Stimulated activated CD4-positive, alpha-beta T cell treated with anti-CD3 and anti-CD28 coated beads, TNF-alpha, amount 100 ng/mL, for 4 hours (primary cell): ENCODE measurements at places on chromosomes 5 and 9.

DNA sequence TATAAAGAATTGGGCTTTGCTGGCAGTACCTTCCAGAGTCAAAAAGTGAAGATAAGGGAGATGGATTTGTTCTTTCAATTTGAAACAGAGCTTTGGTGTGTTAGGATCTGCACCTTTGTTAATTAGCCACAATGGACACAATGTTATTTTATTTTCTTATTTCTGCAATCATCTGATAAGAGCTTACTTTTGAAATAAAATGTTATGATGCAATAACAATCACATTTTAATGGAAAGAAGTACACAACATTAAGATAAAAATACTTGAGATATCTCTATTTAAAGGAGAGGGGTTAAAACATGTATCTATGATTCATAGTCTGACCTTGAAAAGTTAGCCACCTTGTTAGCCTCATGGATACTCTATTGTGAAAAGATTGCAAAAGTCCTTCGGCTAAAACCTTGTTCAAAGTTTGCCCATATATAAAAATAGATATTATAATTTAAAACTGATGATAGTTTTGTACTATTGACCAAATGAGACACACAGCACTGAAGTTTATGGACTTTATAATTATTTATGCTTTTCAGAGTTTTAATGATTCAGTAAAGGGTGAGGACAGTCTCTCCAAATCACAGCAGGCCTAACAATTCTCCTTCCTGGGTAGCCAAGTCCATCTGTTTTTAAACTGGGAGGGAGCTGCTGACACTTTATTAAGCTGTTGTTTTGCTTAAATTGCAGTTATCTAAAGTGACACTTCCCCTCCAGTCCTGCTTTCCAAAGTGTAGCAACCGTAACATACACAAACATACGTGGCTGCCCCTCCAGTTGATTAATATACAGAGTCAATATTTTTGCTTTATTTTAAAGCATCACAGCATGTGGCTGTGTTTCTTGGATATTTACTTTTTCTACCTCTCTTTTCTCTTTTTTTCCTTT is 47.6 kb upstream of the DAP start:
- no peak for DNase-seq

DNA sequence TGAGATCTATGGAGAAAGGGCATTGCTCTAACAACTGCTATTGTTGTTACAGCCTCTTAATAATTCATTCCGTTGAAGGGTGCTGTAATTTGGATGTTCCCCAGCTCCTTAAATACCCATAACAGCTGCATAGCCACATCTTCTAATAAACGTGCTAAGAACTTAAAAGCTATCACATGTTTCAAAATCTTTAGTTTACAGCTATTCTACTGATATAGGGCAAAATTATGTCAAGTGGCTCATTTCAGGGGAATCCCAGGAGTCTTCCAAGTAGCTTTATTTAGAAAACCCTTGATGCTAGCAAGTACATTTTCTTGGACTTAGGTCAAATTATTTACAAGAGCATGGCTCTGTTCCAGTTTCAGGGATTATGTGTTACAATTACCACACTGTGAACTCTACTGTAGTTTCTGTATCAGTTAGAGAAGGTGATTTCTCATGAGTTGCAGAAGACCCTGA is 990.4 kb upstream of the ACO1 start:
- DNase-seq, result no peak

GRCh38 chr5:139120521-139120920 is 77.6 kb downstream of the SIL1 start:
- no peak for DNase-seq

DNA sequence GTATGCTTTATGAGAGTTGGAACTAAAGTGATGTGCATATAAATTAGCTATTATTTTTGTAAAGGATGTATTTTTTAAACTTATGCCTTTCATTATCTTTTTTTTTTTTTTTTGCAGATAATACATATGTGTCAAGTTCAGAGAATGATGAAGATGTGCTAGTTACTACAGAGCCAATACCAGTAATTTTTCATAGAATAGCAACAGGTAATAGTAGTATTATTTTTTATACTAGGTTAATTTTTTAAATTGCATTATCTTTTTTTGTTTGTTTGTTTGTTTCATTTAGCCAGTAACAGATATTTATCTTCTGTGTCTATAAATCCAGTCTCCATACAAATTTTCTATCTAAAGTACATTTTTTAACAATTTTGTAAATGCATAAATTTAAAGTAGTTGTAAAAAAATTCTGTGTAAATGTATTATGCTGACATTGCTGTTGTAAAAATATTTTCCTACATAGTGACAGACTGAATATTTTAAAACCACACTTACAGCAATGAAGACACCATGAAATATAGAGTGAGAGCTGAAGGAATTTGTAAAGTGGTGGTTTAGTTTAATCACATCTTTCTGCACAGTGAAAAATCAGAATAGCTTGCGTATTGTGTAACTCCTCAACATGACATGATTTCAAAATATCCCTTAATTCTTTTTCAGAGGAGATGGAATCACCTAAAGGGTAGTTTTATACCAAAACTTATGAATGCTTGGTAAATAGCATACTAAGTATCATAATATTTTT is 93.3 kb downstream of the PARP8 start:
- no peak for DNase-seq

GRCh38 chr5:45680950-45681349 is 15.2 kb downstream of the HCN1 start:
- no peak for DNase-seq

DNA sequence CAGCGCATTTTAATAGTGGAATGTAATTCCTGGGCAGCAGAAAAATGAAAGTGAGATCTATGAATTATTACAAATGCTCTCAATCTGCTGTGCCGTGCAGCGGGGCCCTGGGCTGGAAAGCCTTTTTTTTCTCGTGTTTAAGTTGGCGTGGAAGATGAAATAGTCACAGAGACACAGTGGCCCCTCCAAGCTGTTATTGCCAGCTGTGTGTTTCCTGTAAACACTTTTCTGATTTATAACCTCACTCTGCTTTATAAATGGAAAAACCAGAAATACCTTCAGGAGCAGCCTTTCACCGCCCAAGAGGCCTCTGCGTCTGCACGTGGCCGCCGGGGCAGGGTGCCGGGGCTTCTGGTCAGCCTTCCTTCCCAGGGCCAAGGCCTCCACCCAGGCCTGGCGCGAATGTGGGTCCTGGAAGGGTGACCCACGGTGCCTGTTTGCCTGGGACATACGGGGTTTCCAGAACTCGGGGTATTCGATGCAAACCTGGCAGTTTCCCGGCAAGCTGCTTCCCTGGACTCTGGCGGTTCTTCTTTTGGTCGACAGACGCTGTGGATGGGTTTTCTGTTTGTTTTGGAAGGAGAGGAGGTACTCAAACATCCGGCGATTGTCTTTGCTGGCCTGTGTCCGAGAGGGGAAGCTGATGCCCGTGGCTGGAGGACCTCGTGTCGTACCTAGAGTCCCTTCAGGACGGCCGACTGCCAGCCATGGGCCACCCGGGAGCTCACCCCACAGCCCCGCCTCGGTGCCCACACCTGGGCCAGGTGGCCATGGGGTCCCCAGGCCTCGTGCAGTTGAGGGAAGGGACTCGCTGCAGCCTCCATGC is 256.7 kb downstream of the PARP8 start:
- DNase-seq, result no peak

DNA sequence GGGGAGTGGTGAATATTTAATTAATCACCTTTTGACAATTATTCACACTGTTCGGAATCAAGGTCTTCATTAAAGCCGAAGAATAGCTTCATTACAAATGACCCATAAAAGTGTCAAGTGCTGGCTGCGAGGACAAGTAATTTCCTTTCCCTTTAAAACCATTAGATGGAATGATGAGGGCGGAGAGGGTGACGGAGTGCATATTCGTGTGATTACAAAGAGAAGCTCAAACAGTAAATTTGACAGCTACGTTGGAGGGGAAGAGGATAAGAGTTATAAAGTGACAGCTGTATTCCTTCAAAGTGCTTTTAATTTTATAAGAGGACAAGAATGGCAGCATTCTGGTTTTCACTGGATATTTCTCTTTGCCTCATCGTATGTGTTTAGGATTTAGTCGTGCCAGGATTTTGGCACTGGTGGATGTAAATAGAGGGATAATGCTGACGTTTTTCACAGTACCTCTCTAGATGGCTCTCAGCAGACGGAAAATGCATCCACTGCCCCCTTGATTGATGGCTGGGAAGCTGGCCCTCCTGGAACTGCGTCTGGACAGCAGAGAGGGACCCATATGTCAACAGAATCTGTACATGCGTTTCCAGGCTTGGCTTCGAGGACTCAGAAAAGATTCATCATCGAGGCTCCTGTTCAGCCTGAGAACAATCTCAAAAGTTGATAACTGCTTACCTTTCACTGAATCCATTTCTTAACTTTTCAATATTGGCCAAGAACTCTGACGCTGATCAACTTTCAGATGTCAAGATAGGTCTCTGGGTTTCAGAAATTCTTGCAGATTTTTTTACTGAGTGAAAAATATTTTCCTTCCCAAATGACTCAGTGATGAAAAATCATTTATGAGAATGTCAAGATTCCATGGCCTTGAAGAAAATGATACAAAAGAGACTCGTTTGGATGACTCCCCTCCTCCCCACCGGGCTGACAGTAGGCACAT is 50.4 kb upstream of the IRX2 start:
- DNase-seq, result no peak

DNA sequence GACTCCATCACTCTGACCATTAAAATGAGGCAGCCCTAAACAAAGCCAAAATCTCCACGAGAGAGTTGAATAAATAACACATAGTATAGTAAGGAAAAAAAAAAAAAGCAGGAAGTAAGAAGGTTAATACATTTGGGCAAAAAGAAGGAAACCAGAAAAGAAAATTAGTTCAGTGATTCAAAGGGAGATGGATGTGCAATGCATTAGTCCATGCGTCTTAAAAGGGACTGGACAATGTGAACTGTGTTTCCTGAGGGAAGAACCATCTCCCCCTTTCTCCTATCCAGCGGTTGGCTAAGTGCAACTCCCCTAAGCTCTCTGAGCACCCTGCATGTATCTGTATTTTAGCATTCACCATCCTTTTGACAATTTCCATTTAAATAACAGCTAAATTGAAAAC is 1.4 kb downstream of the ANKRA2 start:
- DNase-seq, result no peak

DNA sequence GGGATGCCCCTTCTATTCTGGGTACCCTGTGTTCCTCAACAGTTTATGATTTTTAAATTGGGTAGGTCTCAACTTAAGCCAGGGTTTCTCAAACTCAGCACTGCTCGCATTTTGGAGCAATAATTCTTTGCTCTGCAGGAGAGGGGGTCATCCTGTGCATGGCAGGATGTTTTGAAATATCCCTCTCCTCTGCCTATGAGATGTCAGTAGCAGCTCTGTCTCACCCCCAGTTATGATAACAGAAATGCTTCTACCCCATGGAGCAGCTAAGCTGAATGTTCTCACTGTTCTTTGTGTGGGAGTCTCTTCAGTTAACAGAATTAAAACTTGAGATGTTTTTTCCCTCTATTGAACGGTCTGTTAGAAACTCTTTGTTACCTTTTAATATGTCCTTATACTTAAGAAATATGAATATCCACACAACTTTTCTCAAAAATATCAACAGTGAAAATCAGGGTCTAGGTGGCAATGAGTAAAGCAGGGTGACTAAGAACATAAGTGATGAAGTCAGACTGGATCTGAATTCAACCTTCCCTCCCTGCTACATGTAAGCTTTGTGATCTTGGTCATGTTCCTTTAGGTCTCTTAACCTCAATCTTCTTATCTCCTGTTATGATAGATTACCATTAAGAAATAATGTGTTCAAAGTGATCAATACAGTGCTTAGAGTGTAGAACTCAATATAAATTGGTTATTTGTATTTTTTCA is 89.0 kb downstream of the CAMK4 start:
- no peak for DNase-seq
